ENCODE measurements at places on chromosomes 4 and X.

GRCh38 chr4:42398171-42398870 lies 1.0 kb downstream of the SHISA3 start:
- peak; percentile 38 for DNase-seq

- no peak for DNase-seq
These were observed 738.6 kb upstream of the ADGRL3 start for GRCh38 chr4:60461551-60461950.

- no peak for DNase-seq
These were observed 6.6 kb downstream of the TLL1 start for GRCh38 chr4:165879641-165880040.

GRCh38 chr4:184320631-184321030 lies 103.0 kb upstream of the ENPP6 start:
- DNase-seq, result no peak

GRCh38 chrX:66255359-66255967 lies 91.4 kb downstream of the HEPH start:
- DNase-seq, result no peak

- DNase-seq, result no peak
These were observed 169.4 kb downstream of the SLIT2 start for GRCh38 chr4:20420916-20421602.

- no peak for DNase-seq
These were observed 94.6 kb upstream of the RPS6KA3 start for GRCh38 chrX:20361081-20361889.

GRCh38 chr4:14177987-14178386 lies 550.5 kb upstream of the BOD1L1 start:
- DNase-seq, result no peak

DNA sequence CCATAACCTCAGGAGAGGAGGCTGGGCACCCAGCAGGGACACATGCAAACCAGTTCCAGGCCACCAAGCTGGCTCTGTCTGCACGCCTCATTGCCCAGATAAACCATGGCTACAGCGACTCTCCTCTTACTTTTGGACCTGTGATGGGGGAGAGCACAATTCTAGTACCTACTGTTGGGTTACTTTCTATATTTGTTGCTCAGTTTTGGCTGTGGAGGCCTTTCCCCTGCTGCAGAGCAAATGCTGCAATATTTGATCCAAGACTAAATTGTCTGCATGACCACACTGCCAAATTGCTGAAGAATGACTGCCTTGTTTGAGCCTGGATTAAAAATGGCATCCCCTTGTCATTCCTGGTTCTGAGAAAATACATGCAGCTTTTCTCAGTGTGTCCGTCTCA lies 253.5 kb downstream of the ARHGAP10 start:
- DNase-seq, result no peak

GRCh38 chr4:108811486-108811885 lies 48.6 kb upstream of the ETNPPL start:
- no peak for DNase-seq

GRCh38 chr4:100982345-100982744 lies 365.0 kb downstream of the PPP3CA start:
- DNase-seq, result no peak

- no peak for DNase-seq
These were observed 57.0 kb downstream of the XAGE2 start for GRCh38 chrX:52425775-52426174.

DNA sequence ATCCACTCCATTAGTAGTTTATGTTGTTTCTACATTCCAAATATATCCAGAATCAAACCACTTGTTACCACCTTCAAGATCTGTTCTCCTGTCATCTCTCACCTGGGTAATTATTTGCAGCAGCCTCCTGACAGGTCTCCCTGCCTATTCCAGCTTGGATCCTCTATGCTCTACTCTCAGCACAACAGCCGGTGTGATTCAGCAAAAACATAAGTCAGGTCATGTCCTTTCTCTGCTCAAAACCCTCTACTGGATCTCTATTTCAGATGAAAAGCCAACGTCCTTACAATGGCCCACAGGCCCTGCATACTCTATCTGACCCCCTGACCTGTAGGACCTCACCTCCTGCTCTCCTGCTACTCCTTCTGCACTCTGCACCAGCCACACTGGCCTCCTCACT lies 84.5 kb downstream of the NHSL2 start:
- DNase-seq, result no peak

DNA sequence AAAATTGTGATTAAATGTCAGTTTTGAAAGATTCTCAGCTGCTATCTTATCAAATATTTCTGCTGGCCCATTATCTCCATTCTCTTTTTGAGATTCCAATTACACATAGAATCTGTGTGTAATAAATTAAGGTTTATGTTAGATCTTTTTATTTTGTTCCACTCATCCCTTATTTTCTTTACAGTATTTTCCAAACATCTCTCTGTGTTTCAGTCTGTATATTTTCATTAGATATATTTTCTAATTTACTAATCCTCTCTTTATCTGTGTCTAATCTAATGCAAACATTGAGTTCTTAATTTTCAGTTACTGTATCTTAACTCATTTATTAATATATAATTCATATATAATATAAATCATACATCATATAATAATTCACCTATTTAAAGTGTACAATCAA lies 268.7 kb downstream of the DCHS2 start:
- no peak for DNase-seq

GRCh38 chr4:47468706-47469365 lies 5.3 kb upstream of the COMMD8 start:
- no peak for DNase-seq

DNA sequence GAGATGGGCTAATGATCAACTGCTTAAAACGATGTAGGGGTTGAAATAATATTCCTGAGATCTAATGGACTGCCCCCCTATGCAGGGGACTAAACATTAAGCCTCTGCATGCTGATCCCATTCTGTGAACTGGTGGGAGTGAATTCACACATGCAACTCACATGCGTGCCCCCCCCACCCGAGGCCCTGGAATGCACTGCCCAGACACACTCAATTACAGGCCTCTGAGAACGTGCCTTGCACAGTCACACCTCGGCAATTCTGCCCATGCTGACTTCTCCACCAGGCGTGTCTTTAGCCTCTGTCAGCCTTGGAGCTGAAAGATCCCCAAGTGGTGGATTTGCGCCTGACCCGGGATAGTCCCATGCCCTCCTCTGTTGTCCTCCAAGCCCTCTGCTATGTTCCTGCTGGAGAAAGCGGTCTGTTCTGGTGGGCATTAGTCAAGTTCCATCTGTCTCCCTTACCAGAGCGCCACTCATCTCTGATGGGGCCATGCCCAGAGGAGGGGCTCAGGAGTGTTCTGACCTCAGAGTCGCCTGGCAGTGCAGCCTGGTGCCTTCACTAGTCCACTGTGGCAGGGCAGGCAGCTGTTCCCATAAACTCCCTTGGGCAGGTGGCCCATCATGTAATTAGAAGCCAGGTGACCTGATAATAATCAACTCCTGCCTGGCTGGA lies 86.5 kb downstream of the DRD5 start:
- DNase-seq, result no peak

- DNase-seq, result no peak
These were observed 148.4 kb downstream of the ASMT start for GRCh38 chrX:1763294-1763693.

DNA sequence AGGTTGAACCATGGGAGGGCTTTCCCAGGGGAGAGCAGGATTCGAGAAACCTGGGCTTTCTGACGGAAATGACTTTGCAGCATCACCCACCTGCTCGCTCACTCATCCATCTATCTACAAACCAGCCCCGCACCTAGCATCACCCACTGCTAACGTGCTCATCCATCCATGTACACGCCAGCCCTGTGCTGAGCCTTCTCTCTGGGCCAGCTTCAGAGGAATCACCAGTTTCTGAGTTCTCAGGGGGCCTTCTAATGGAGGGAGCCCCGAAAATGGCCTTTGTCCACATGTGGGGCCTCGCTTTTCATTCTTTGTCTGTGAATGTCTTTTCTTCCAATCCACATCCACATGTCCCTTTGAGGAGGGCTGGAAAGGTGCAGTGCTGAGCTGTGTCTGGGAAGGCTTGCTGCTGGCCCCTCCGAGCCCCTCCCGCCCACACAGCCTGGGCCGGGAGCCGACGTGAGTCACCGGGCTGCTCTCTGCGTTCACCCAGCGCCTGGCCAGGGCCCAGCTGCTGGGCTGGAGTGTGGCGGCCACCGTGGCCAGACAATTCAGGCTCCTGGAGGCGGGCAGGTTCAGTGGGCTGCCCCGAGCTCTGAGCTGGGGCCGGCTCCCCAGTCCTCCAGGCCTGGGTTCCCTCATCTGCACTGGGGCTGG lies 14.7 kb downstream of the SORCS2 start:
- no peak for DNase-seq

GRCh38 chrX:83508526-83509253 lies 600 bp downstream of the POU3F4 start:
- DNase-seq, result no peak

GRCh38 chrX:136975684-136976470 lies 57.9 kb downstream of the GPR101 start:
- DNase-seq, result no peak

DNA sequence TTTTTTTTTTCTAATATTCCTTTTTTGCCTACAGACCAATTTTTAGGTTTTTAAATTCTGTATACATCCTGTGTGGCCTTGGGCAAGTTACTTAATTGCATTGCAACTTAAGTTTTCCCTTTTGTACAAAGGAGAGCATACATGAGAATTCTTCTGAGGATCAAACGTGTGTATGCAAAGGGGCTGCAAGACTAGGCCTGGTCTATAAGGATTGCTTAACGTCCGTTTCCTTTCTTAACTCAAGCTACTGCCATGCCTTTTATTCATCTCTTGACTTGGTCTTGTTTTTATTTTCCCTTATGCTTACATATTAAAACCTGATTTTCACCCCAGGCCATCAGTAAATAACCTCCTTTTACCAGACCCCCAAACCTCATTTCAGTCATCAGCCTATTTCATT lies 13.6 kb downstream of the RBPJ start:
- DNase-seq, result no peak

DNA sequence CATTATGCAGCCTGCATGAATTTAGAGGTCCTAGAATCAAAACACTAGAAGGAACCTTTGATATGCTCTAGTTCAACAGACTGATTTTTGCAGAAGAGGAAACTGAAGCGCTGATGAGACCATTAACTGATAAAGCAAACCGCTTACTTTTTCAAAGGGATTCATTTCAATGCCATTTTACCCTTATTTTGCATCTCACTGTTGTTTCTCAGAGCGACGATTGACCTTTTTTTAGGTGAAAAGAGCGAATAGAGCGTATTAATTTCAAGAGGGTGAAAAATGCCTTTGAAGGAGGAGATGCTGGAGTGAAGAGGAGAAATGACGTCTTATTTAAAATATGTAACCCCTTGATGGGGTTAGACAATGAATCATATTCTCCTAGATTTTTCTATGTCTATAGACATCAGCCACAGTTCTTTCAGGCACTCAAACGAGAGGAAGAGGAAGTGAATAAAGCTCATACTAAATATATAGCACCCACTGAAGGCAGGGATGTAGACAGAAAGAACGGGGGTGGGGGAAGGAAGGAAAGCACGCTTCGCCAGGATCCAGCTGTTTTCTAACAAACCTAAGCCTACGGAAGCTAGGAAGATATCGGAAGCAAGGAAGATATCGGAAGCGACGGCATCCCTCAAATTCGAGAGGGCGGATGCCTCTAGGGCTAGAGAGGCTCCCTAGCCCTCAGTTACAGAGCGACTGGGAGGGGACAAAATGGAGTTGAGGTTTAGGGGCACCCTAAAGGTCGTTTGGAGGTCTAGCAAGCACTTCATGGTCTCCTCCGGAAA lies 848 bp downstream of the ACSL4 start:
- DNase-seq, result no peak

- DNase-seq, result no peak
These were observed 136.2 kb downstream of the PALLD start for GRCh38 chr4:168633064-168633463.

DNA sequence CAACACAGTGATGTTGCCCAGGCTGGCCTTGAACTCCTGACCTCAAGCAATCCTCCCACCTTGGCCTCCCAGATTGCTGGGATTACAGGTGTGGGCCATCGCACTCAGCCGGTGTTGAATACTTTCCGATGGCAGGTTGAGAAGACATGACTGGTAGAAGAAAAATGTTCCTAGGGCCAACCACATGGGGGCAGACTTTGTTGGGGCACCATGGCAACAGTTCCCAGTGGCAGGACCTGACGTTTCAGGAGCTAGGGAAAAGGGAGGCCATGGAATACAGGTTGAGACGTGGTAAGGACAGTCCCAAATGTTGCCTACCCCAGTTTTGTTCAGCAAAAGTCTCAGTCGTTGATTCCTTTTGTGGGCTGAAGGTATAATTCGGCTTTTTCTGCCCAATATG lies 134.6 kb downstream of the ASMT start:
- DNase-seq, result no peak

GRCh38 chr4:147174591-147174990 lies 228.9 kb upstream of the TTC29 start:
- no peak for DNase-seq

DNA sequence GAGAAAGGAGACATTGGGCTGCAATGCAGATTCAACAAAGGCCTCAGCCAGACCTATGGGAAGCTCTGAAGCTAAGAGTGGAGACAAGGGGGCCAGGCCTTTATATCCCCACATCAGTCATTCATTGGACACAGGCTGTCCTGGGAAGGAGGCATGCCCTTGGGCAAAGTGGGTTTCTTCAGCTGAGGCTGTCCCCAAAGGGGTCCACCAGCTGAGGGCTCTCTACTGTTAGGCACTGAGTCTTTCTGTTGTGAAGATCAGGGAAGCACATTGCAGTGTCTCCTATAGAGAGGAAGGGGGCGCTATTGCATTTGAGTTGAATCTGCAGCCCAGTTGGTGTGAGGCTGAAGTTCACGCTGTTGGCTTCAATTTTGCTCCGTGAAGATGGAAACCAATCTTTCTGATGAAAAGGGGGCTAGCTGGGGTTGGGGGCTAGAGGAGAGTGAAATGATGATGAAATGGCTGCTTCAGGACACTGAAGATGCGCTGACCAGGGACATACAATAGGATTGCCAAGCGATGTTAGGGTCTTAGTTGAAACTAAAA lies 48.0 kb downstream of the SLC25A5 start:
- peak; percentile 80 for DNase-seq

GRCh38 chr4:37902212-37902611 lies 11.3 kb downstream of the TBC1D1 start:
- no peak for DNase-seq

DNA sequence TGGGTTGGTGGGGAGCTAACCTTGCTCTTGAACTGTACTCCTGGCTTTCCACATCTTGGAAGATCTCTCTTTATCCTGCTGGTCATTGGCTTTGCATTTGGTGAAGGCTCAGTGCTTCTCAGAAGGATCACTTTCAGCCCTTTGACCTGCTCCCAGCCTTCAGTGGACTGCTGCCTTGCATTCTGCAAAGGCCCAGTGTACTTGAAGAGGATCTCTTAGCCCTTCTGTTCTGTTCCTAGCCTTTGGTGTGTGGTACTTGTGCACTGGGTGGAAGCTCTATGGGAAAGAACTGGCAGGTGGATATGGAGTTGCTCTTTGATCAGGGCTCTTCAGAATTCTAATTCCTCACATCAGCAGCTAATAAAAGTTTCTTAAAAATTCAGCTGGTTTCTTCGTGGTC lies 46.5 kb downstream of the FGF2 start:
- DNase-seq, result no peak

All from GM10248 (cell line).